Activated CD4-positive, alpha-beta T cell treated with anti-CD3 and anti-CD28 coated beads for 48 hours (primary cell): ENCODE measurements at places on chromosomes 13 and 19.

- DNase-seq: no peak
Measured at GRCh38 chr13:112986470-112986869, 17.5 kb downstream of the MCF2L start.

DNA sequence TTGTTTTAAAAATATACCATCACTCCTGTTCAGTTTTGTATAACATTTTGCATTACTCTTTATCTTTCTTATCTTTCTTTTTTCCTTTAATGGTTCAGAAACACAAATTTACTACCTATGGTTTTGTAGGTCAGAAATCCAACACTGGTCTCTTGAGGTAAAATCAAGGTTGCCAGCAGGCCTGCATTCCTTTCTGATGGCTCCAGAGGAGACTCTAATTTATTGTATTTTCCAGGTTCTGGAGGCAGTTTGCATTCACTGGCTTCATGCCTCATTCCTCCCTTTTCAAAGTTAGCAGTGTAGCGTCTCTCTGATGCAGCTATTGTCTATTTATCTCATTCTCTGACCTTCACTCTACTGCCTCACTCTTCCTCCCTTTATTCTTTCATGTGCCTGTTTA is 767.4 kb downstream of the SLITRK6 start:
- no peak for DNase-seq

DNA sequence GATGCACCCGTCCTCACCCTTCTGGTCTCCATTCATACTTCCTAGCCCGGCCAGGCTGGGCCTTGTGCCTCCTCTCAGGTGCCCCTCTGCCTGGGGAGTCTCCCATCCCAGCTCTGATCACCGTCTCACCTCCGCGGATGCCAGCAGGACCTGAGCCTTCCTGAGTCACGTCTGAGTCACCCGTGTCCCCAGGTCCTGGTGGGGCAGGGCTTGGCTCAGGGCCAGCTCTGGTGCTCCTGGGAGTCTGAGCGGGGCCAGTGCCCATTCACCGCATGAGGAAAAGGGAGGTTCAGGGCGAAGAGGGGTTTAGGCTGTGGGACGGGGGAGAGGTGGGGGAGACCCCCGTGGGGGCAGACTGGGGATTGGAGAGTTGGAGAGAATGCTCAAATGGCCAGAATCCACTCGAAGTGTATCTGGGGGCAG is 593 bp downstream of the ATP8B3 start:
- DNase-seq: peak; percentile 72

GRCh38 chr13:91986761-91987483 is 588.5 kb downstream of the GPC5 start:
- DNase-seq: no peak

DNA sequence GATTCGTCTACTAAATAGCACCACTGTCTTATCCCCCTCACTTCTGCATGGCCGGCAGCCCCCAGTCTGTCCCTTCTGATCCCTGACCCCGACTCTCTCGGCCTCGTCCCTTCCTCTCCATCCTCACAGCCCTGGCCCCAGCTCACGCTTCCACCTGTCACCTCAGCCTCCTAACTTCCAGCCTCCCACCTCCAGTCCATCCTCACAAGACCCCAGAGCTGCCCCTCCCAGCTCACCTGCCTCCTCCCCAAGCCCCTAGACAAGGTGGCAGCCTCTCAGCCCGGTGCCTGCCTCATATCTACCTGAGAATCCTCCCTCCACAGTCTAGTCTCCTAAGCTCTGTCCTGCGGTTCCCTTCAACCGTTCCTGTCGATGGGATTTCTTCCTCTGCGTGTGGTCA is 10.0 kb downstream of the KCNC3 start:
- DNase-seq: no peak

- DNase-seq: no peak
Measured at GRCh38 chr19:13082192-13083007, 20.3 kb downstream of the LYL1 start.

- DNase-seq: peak; percentile 23
Measured at GRCh38 chr13:20713751-20714150, 10.3 kb downstream of the IL17D start.

GRCh38 chr19:7199613-7200533 is 94.3 kb downstream of the INSR start:
- no peak for DNase-seq

DNA sequence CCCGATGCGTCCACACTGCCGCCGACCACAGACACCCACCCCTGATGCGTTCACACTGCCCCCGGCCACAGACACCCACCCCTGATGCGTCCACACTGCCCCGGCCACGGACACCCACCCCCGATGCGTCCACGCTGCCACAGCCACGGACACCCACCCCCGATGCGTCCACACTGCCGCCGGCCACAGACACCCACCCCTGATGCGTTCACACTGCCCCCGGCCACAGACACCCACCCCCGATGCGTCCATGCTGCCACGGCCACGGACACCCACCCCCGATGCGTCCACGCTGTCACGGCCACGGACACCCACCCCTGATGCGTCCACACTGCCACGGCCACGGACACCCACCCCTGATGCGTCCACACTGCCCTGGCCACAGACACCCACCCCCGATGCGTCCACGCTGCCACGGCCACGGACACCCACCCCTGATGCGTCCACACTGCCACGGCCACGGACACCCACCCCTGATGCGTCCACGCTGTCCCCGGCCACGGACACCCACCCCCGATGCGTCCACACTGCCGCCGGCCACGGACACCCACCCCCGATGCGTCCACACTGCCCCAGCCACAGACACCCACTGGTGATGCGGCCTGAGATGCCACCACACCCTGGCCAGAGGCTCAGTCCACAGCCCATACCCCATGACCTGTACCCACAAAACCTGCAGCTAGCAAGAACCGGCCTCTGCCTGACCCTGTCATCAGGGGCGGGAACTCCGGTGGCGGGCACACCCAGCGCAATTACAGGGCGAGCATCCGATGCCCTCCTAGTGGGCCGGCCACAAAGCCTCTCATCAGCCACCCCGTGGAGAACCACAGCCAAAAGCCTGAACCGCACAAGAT is 28.4 kb downstream of the RASA3 start:
- no peak for DNase-seq

DNA sequence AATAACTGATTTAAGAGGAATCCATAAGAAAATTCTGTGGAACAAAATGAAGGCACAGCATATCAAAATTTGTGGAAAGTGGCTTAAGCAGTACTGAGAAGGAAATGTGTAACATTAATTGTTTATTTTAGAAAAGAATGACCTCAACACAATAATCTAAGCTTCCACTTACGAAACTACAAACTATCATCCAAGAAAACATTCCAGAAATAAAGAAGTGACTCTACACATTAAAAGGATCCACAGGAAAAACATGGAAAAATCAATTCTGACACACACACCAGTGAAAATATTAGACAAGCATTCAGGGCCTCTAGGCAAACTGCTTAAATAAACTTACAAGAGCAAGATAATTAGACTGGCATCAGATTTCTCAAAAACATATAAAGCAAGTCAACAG is 14.0 kb downstream of the EXOSC8 start:
- no peak for DNase-seq

- DNase-seq: no peak
Measured at GRCh38 chr19:4359627-4360000, 16.3 kb downstream of the MPND start.

GRCh38 chr13:73940098-73940497 is 194.1 kb downstream of the KLF12 start:
- no peak for DNase-seq

DNA sequence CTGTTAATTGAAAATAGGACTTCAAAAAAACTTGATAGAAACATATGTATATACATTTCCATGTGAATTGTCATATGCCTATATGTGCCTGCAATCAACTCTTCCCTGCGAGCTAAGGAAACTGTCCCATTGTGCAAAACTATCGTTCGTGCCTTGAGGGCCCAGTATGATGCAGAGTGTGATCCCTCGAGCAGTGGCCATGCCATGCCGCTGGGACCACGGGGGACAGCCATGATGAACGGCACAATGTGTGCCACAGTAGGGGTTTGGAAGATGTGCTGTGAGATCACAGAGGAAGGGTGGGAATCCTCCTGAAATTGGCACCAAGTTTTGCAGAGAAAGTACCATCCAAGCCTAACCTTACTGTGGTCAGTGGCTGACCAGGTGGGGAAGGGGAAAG is 118.1 kb upstream of the SOX1 start:
- no peak for DNase-seq

DNA sequence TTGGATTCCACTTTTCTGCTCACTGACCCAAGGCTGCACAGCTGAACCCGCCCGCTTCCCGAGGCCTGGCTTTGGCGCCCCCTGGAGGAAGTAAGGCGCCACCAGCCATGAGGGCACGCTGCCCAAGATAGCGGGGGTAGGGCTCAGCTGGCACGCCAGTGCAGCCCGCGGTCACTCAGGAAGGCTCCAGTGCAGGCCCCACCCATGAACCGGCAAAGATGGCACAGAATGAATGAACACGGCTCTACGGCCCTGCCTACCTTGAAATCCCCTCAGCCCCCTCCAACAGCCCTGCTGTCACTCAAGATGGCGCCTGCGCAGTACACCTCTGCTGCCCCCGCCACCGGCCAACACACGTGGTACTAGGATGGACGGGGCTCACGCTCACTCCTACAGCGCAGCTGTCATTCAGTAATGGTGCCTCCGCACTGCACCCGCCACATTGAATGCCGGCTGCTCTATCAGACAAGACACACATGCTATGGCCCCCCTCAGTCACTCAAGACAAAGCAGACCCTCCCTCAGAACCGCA is 3.0 kb downstream of the PEG3 start:
- DNase-seq: no peak
